ENCODE measurements at places on chromosomes 16 and 17.

- DNase-seq = peak; percentile 96
Measured at GRCh38 chr17:58351831-58352595, at the start of gene SUPT4H1. TSS of gene SUPT4H1 (minus strand) at chr17:58352201. CDS start at chr17:58352135, 66 bp downstream.

DNA sequence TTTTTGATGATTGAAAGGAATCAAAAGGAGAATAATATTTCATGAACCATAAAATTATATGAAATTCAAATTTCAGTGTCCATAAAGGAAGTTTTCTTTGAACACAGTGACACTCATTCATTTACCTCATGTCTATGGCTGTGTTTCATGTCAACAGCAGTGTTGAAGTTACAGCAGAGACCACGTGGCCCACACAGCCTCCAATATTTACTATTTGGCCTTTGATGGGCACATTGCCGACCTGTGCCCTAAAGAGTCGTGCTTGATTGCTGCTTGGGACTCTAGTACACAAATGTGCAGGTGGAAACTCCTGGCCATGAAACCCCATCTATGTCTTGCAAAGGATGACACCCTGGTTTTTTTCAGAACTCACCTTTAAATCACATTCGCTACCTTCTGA lies 57.0 kb downstream of the CES1 start:
- no peak for DNase-seq

DNA sequence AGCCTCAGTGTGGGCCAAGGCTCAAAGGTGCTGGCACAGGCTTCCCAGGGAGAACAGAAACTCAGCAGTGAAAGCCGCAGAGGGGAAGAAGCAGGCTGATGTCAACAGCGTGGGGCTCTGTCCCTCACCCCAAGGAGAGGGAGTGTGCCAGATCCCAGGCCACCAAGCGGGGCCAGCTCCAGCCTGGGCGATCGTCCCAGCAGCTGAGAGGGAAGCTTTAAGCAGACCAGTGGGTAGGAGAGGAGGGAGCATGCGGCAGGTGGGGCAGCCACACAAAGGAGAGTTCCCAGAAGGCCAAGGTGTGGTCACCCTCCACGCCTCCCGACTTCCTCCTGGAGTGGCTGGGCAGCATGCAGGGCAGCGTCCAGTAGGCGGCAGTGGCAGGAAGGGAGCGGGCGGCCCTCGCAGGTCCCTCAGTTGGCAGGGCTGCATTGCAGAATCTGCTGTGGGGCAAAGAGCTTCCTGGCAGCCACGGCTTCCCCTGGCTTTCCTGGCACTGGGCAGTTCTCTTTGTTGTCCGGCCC lies 6.0 kb downstream of the SYNGR2 start:
- DNase-seq = peak; percentile 88

DNA sequence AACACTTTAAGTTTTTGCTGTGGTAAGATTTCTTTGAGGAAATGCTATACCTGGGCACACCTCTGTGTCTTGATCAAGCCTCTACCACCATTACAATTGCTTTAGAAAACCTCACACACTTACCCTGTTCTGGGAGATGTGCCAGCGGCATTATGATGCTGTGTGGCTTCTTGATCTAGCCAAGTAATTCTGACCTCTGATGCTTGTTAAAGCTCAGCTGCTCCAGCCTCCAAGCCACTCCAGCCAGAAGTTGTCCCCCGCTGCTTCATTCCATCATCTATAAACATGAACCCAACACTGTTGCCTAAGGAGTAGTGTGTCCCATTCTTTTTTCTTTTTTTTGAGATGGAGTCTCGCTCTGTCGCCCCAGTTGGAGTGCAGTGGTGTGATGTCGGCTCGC lies 60.1 kb downstream of the CYLD start:
- no peak for DNase-seq

GRCh38 chr17:78933959-78934568 lies 8.9 kb upstream of the TIMP2 start:
- DNase-seq = peak; percentile 85

DNA sequence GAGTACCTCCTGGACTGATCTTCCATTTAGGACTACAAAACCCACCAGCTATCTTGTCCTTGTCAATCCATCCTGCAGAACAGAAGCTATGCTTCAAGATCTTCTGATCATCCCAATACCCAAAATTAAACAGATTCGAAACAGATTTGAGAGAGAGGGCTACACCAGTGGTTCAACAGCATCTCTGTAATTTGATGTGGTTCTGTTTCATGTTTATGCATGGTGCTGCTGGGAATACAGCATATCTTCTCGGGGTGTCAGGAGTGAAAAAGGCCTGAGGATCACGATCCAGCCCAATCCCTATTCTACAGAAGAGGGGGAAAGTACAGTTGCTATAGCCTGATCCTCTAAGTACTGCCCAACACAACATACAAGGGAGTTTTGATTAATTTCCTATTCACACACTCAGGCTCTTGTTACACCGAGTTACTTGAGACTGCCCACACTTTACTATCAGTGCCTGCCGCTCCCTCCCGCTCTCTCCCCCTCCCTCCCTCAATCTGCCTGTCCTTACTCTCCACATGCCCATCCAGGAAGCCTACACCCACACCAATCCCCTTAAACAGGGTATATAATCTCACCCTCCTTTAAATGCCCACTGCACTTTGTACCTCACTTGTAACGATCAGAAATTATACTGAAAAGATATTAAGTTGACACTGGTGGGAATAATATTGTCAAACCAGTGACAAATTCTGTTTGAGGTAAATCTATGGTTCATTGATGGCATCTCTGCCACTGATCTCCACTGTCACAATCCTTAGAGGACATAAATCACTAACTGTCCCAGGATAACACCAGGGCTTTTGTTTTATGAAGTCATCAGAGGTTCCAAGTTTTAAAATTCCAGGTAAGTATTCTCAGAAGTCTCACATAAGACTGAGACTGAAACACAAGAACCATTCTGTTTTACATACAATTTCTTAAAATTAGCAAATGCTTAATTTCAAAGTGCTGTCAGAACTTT lies 89.3 kb upstream of the PLEKHM1 start:
- no peak for DNase-seq

DNA sequence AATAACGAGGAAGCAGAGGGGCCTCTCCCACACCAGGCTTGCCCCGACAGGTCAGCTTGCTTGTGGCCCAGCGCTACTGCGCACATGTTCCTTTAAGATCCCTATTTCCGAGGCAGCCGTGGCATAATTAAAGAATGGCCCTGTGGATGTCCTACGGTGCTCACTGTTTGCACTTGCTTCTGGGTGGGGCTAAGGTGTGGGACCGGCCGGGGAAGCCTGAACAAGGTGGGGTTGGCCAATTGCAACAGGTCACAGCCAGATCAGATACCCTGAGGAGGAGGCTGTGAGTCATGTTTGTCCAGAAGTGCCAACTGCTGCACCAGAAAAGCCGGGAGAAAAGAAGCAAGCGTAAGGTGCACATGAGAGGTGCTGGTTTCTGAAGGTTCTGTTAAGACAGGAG lies 158.5 kb upstream of the CACNG5 start:
- no peak for DNase-seq

DNA sequence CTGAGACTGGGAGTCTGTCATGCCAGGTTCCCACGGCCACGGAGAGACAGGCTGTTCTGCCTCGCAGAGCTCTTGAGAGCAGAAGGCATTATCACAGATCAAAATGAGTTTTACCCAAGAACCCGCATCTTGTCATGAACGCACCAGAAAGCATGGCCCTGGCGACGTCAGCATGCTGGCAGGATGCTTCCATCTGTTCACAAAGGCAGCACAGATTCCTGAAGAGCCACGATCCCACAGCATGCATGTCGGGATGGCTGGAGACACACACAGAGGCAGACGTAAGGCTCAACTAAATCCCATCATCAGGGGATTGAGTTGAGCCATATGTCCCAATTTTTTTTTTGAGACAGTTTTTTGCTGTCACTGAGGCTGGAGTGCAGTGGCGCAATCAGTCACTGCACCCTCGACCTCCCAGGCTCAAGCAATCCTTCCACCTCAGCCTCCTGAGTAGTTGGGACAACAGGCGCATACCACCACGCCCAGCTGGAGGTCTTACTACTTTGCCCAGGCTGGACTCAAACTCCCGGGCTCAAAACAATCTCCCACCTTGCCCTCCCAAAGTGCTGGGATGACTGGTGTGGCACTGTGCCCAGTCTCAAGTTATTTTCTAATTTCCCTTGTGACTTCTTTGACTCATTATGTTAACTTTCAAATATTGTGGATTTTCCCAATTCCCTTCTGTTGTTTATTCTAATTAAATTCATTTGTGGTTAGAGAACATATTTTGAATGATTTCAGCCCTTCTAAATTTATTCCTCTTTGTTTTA lies 11.1 kb downstream of the FANCA start:
- peak; percentile 20 for DNase-seq

DNA sequence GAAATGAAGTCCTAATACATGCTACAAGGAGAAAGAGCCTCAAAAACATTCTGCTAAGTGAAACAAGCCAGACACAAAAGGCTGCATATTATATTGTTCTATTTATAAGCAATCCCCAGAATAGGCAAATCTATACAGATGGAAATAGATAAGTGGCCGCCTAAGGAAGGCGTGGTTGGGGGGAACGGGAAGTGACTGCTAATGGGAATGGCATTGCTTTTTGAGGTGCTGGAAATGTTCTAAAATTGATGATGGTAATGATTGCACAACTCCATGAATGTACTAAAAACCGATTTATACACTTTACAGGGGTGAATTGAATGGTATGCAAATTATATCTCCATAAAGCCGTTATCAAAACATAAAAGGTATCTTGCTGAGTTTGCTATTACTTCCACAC lies 67.7 kb downstream of the GAS7 start:
- no peak for DNase-seq

DNA sequence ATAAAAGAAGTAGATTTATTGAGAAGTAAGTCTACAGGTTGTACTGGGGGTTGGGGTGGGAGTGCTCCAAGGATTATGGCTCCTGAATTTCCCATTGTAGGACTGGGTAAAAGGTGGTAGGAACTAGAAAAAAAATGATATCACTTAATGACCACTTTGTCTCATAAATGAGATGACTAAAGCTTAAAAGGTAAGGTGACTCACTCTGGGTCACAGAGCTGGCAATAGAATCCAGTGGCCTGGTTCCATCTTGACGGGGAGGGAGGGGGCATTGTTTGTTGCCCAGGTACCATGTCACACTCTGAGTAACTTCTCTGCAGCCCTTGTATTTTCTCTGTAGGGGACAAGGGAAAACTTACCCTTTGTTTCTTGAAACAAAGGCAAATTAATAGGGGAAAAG lies 126.1 kb downstream of the PITPNC1 start:
- DNase-seq = no peak

DNA sequence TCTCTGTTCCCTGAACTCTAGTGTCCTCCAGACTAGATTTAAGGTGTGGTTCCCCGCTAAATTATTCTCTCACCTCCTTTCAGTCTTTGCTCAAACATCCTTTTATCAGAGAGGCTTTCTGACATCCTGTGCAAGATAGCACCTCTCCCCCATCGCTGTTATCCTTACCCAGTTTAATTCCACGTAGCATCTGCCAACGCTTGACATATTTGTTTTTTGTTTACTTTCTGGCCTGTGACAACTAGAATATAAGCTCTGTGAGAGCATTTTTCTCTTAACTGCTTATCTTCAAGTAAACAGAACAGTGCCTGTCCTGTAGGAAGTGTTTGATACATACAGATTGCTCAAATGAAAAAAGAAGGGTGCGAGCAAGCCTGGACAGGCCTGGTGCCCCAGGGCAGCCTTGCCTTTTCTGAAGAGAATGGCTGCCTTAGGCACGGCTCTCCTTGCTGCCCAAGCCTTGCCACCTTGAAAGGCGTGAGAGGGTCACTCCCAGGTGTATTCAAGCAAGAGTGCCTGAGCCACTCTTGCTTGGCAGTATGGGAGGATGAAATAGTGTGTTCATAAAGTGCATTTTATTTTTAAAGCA lies 9.7 kb downstream of the DYNLL2 start:
- no peak for DNase-seq

- no peak for DNase-seq
Measured at GRCh38 chr17:79890706-79891105, 51.5 kb upstream of the CBX4 start.

GRCh38 chr17:41396996-41397660 lies at the start of gene KRT31:
TSS of gene KRT31 (minus strand) at chr17:41397608. CDS start at chr17:41397539, 69 bp downstream.
- DNase-seq = peak; percentile 24

- no peak for DNase-seq
Measured at GRCh38 chr16:78483124-78483992, 383.9 kb downstream of the WWOX start.

- no peak for DNase-seq
Measured at GRCh38 chr16:82583422-82583821, 43.3 kb upstream of the CDH13 start.

DNA sequence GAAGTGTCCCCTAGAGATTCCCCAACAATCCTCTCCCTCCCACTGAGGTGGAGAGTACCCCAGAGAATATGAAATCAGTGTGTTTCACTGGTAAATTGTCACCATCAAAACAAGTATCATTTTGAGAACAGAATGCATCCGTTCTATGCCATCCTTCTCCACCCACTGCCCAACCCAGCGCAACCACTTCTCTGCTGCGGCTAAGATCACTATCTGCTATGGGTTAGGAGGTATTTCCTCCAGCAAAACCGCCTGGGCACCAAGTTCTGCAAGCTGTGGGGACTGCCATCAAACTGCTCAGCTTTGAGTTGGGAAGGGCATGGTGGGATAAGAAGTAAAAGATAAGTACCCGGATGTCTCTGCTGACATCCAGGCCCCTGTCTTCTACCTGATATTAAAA lies 24.4 kb downstream of the CNTNAP1 start:
- DNase-seq = no peak

- no peak for DNase-seq
Measured at GRCh38 chr17:18108401-18109312, at the start of gene MYO15A. TSS of gene MYO15A (plus strand) at chr17:18108756. CDS start at chr17:18118801, 10,045 bp downstream.

DNA sequence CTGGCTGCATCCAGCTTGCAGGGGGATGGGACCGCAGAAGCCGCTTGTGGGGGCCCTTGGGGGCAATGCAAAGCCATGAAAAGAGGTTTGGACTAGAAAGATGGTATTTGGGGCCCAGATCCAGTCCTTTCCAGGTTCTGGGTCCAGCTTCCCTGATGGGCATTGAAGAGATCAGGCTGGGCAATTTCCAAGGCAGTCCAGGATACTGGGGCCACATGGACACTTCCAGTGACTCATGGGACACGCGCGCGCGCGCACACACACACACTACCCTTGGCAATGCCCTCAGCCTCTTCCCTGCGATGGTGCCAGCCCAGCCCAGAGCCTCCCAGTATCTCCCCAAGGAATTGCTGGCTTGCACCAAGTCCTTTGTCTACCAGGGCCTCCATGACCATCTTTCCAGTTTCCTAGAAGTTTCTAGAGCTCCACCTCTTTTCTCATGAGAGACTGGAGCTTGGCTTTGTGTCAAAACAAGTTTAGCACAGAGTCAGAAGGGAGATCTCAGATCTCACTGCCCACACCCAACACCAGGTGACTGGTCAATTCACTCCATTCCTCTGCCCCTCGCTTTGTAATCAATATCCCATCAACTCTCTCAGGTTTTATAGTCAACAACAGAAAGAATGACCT lies 44.3 kb downstream of the WNT3 start:
- DNase-seq = peak; percentile 24

All from suppressor macrophage treated with lipopolysaccharide for 1 hour (primary cell).